Mucosa of gallbladder (tissue), 1 donor: ENCODE measurements at places on chromosomes 7 and 10.

DNA sequence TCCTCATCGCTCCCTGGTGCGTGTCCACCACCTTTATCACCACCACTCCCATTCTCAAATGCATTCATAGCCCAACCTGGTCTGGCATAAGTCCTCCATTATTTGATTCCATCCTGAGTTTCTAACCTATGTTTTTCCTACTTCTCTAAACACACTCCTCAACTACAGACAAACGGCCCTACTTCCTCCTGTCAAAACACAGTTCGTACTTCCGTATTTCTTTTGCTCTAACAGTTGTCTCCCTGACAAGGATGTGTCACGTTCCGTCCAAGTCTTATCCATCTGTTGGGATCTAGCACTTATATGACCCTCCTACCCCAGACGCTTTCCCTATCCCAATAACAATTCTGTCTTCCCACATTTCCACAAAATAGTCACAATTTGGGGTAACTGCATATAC lies 46.8 kb downstream of the DOCK4 start:
- DNase-seq, result no peak

GRCh38 chr7:108203537-108203936 lies 73.4 kb upstream of the LAMB4 start:
- no peak for DNase-seq

DNA sequence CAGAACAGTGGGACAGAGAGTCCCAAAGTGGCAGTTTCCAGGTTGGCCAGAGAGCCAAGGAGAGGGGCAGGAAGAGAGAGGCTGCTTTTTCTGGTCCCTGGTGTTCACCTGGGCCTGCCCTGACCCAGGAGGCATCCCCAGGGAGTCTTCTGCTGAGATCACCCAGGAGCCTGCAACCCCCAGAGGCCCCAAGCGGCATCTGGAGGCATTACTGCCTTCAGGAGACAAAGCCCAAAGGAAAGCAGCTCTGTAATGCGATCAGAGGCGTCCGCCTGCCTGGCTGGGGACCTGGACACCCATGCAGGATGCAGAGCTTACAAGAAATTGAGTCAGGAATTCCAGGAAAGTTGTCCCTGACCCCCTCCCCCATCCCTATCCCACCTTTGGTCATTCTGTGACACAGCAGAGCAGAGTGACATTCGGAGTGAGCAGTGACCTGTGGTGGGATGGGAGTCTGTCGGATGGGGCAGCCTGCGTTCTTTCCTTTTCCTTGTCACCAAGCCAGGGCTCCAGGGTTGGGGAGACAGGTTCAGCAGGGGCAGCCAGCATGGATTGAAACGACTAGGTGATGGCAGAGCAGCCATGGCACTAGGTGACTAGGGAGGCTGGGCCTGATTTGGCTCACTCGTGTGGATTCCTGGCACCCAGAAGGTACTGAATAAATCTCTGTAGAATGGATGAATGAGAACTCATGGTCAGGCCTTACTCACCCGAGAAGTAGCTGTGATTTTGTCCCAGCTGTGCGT lies 10.4 kb downstream of the UNC5B start:
- DNase-seq, result no peak

DNA sequence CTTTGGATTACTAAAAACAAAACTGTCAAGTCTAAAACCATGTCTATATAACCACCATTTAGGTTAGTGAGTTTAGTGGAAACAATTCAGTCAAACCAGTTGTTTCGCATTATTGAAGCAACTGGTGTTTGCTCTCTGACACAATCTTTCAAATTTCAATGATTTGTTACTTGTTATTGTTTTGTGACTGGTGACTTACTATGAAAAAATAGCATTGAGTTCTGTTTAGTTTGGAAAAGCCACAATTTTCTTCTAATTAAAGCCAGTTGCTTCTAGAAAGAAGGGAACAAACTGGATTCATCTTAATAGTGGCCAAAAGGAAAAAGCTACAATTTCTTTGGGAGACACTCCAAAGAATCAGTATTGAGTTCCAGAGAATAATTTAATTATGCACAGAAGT lies 30.4 kb downstream of the LAMB4 start:
- no peak for DNase-seq

DNA sequence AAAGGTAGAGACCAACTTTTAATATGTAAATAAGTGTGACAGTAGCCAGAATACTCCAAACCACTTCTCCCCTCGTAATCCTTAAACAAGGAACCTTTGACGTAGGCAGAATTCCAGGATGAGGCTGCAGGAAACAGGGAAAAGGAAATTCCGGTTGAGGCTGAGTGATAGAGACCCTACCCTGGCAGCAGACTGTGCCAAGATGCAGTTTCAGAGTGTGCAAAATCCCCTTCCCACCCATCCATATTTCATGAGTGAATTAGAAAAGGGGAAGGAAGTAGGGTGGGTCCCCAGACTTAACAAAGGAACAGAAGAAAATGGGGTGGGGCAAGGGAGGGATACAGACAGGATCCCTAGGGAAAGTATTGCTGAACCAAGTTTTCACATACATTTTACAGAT lies 143.0 kb downstream of the RAPGEF5 start:
- no peak for DNase-seq

DNA sequence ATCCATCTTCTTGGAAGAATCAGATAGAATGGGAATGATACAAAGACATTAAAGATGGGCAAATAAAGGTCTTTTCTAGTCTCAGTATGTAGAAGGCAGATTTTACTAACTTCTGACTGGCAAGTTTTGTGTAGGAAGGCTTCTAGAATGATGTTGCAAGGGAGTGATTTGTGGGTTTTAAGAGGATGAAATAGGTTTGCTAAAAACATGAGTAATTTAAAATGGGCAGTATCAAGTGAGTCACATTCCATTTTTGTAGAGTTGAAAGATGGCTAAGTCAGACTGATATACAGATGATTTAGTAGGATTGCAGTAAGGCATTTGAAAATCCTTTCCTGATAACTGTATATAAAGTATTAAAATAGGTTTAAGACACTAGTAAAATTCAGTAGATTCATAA lies 777.4 kb downstream of the SORCS1 start:
- no peak for DNase-seq

- no peak for DNase-seq
Observed at GRCh38 chr7:66859794-66860645, 61.0 kb upstream of the TMEM248 start.

DNA sequence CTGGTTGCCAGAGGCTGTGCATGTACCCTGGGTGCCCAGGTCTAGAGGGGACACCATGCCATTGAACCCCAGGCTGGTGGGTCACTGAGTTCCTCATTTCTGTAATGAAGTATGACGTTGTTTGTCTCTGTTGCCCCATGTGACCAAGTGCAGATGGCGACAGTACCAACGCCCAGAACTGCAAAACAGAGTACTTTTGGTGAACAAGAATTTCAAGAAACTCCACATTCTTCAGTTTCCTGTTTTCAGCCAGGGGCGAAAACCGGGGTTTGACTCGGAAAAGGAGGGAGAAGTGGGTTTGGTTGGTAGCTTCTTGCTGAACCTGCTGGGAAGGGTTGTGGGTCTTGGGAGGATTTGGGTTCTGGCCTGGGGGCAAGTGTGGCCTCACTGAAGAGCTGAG lies 18.2 kb downstream of the CYP17A1 start:
- DNase-seq, result peak; percentile 37

GRCh38 chr7:1290679-1291356 lies 58.1 kb downstream of the UNCX start:
- no peak for DNase-seq
